ENCODE measurements at places on chromosomes 16 and 17.

DNA sequence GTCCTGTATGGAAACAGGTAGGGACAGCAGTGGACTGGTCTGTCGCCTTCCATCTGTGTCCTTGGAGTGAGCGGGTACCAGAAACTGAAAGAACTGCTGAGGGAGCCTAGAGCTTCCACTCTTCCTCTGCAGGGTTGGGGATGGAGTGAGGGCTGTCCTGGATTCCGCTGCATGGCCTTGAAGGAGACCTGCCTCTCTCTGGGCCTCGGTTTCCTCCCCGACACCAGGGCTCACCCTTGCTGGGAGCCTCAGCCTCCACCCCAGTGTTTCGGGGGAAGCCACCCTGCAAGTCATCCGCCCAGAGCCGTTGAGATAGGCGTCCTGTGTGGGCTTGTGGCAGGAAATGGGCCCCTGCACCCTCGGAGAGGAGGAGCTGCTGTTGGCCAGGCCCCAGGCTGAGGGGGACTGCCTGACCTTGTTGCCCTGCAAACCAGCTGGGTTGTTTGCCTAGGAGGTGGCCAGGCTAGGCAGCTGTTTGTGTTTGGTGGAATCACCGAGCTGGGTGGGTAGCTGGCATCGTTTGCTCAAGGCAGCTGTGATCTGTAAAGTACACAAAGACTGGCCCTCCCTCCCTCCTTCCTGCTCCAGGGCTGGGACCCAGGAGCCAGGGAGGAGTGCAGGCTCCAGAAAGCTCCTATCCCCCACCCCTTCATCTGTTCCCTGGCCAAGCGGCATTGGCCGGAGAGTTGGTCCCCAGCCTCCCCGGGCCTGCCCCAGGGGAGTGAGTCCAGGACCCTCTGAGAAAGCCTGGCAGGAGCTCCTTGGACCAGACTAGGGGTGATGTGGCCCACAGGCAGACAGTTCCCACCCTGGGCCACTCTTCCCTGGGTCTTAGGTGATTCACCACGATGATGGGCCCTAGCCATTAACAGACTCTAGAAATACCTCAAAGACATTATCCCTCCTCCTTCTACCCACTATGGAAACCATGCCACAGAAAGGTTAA is 1.3 kb downstream of the RAB37 start:
- DNase-seq: no peak

- DNase-seq: no peak
These were observed 17.2 kb downstream of the GINS3 start for GRCh38 chr16:58409316-58409973.

DNA sequence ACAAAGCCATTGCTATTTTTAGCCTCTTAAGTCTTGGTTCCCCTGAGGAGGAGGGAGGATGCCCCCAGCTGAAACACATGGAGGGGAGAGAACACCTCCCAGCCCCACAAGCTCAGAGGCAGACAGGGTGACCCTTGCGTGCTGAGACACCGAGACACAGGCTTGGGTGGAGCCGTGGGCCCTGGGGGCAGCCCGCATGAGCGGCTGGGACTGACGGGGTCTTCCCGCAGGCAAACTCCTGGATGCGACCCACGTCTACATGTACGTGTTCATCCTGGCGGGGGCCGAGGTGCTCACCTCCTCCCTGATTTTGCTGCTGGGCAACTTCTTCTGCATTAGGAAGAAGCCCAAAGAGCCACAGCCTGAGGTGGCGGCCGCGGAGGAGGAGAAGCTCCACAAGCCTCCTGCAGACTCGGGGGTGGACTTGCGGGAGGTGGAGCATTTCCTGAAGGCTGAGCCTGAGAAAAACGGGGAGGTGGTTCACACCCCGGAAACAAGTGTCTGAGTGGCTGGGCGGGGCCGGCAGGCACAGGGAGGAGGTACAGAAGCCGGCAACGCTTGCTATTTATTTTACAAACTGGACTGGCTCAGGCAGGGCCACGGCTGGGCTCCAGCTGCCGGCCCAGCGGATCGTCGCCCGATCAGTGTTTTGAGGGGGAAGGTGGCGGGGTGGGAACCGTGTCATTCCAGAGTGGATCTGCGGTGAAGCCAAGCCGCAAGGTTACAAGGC is 9.8 kb downstream of the SLC16A3 start:
- DNase-seq: no peak

- DNase-seq: no peak
These were observed 12.2 kb upstream of the LPCAT2 start for GRCh38 chr16:55496509-55497145.

DNA sequence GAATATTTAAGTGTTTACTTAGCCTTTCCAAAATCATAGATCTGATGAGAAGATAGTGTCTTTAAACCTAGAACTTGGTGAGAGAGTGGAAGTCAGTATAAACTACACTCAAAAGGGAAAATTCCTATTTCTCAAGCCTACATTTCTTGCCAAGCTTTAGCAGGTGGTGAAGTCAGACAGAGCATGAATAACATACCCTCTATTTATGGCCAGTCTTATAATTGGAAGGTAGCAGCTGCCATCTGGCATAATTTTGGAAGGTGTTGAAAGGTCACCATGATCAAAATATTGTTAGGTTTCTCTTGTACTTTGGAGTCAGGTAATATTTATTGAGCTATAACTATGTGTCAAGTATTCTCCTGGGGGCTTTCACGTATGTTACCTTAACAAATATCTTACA is 729.3 kb upstream of the KIF2B start:
- DNase-seq: no peak

DNA sequence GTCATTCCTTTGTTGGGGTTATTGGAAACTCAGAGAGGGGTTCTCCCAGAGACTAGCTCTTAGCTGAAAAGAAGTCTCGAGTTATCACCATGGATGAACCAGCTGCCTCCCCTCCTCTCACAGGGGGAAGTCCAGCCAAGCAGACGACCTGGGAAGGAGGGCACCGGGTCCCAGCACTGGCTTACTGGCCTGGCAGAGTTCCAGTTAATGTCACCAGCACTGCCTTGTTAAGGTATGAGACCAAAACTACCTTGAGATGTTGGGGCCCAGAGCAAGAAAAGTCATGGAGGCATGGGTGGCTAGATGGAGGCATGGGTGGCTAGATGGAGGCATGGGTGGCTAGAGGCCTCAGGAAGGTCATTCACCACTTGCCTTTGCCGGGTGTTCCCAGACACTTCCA is 72.4 kb downstream of the WIPI1 start:
- DNase-seq: no peak

DNA sequence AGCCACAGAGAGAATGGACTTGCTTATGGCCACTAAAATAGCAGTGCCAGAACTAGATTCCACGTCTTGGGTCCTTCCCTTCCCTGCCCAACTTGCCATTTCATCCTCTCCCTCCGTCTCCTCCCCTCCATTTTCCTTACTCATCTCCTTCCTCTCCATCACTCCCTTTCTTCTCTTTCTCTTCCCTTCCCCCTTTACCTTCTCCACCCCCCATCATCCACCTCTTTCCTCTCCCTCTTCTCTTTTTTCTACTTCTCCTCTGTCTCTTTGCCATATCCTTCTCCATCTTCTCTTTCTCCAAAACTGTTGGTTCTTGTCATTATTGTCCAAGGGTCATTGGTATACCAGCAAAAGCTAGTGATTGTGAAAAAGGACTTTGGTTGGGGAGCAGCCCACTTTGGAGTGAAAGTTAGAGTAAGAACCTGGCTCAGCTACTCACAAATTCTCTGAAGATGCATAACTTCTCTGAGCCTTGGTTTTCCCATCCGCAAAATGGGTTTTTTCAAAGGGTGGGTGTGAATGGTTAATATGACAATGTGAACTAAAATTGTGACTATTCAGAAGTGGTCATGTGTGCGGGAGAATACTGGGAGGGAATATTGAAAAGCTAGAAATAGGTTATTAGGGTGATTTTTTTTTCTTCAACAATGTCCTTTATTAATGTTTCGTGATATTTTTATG is 393.8 kb downstream of the XYLT1 start:
- no peak for DNase-seq

GRCh38 chr16:31355431-31356100 is 590 bp downstream of the ITGAX start:
- DNase-seq: no peak

- no peak for DNase-seq
These were observed 821.1 kb upstream of the EEF2KMT start for GRCh38 chr16:5918567-5919130.

- DNase-seq: no peak
These were observed 549.2 kb upstream of the CDH11 start for GRCh38 chr16:65671071-65671470.

Data from left kidney (tissue), 8 donors.